ENCODE measurements at places on chromosomes 4 and X.

- DNase-seq, result no peak
These were observed 360.6 kb downstream of the INPP4B start for GRCh38 chr4:142485452-142485851.

- DNase-seq, result no peak
These were observed 111.7 kb downstream of the NFKB1 start for GRCh38 chr4:102612824-102613366.

DNA sequence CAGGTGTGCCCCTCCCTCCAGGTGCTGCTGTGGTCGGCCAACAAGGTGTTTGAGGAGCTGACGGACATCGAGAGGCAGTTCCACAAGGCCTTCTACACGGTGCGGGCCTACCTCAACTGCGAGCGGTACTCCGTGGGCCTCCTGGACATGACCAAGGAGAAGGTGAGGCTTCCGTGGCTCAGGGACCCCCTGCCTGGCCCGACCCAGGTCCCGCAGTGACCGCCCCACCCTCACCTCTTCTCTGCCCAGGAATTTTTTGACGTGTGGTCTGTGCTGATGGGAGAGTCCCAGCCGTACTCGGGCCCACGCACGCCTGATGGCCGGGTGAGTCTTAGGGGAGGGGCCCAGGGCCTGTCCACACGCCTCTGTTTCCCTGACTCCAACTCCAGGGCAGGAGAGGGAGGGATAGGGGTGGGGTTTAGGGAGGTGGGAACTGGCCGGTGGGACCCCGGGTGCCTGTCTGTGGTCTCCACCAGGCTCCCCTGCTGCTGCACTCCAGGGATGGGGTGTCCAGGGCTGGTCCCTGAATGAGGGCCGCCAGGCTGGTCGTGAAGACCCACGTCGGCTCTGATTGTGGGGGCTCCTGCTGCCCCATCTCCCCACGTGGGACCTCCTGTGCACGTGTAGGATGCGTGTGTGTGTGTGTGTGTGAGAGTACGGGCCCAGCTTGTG lies 20.1 kb downstream of the ATP5ME start:
- no peak for DNase-seq

- no peak for DNase-seq
These were observed 117.0 kb upstream of the TEX13C start for GRCh38 chrX:125202591-125203248.

DNA sequence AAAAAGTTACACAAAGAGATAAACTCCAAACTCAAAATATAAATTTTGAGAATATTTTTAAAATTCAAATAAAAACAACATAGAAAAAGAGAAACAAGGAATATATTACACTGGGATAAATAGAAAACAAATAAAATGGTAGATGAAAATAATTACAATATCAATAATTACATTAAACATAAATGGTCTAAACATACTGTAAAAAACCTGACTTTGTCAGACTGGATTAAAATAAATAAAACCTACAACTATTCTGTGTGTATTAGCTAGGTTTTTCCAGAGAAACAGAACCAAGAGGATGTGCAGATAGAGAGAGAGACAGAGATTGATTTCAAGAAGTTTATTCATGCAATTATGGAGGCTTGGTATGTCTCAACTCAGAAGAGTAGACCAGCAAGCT lies 126.5 kb downstream of the LRBA start:
- DNase-seq, result no peak

DNA sequence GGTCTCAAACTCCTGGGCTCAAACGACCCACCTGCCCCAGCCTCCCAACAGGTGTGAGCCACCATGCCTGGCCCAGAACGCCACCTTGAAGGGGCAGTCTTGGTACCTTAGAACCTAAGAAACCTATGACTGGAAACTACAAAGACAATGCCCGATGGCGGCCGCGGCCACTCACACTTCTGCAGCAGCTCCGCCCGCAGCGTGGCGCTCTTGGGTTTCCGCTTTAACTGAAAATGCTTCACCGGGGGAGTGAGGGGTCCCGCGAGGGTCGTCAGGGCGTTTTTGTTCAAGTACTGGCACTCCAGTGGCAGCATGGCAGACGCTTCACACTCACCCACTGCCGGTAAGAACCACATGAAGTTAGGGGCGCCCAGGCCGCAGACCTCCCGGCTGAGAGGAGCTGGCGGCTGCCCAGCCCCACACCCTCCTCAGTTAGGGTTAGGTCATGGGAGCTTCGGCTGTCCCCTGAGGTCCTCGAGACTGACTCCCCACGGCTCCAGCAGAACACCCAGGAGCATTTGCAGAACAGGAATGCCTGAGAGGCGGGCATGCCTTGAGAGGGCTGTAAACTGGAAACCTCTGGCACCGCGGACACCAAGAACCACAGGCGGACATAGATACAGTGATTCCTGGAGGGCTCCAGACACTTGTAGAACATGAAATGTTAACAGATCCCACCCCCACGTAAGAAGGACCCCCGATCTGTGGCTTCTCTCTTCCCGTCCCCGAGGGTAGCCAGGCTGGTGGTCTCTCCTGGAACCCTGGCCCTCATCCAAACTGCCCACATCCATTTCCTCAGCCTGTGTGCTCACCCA lies 19.0 kb downstream of the NELFA start:
- no peak for DNase-seq

DNA sequence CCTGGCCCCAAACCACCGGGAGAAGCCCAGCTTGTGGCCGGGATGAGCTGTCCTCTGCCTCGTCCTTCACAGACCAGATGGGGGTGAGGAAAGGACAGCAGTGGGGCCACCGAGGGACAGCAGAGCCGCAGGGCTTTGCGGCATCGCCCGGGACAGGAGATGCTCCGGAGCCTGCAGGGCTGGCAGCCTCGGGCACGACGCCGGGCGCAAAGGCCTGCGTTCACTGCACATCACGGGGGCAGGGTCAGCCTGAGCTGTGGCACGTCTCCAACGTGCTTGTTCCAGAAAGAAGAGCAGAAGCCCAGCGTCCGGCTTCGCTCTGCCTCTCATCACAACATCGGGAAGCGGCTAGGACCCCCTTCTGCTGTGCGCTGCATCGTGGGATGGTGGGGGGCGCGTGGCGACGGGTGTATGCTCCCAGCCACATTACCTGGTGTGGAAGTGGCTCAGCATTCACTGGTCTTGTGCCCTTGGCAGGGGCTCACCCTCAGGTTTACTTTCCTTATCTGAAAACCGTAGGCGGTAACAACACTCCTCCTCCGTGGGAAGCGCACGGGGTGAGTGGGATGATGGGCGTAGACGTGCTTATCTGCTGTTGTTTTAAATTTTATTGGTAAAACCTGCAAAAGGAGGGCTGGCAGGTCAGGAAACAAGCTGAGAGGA lies 7.4 kb downstream of the TADA2B start:
- no peak for DNase-seq

DNA sequence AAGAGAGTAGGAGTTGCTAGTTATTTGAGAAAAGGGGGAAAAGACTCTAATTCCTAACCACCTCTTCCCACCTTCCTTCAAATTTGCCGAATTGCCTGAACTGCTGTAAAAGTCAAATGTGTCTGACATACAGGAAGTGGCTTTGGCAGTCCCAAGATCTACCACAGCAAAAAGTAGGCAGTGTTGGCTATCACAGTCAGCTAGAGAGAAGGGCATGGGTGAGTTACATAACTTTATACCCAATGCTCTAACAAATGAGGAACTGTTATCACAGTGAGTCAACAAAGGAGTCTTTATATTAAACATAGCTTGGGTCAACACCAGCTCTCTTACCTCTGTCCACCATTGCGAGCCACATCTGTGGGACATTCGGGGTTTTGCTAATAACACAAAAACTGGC lies 2.4 kb upstream of the MBNL3 start:
- DNase-seq, result no peak

GRCh38 chr4:158376106-158376840 lies 145.4 kb upstream of the RXFP1 start:
- no peak for DNase-seq

GRCh38 chr4:119271361-119272085 lies 50.4 kb downstream of the FABP2 start:
- no peak for DNase-seq

- DNase-seq, result no peak
These were observed 39.8 kb upstream of the CCKAR start for GRCh38 chr4:26530099-26530498.

GRCh38 chrX:128800138-128800537 lies 723.2 kb downstream of the SMARCA1 start:
- no peak for DNase-seq

GRCh38 chr4:74267998-74268606 lies 40.2 kb upstream of the EPGN start:
- DNase-seq, result no peak

- no peak for DNase-seq
These were observed 149.9 kb upstream of the SLC4A4 start for GRCh38 chr4:71188951-71189350.

DNA sequence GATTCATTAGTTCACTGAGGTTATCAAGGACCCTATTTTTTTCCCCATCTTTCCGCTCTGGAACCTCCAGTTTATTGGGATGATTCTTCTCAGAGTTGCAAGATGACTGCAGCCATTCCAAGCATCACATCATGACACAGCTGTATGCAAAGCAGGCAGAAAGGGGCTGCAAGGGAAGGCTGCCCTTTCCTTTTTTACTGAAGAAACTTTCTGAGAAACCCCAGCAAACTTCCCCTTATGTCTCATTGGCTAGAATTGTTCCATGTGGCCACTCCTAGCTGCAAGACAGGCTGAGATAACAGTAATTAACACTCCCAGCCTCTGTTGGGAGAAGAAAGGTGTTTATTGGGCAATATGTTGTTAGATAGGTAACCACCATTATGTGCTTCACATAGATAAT lies 102.6 kb downstream of the SATL1 start:
- DNase-seq, result no peak

- DNase-seq, result no peak
These were observed 27.5 kb downstream of the LNX1 start for GRCh38 chr4:53563824-53564223.

DNA sequence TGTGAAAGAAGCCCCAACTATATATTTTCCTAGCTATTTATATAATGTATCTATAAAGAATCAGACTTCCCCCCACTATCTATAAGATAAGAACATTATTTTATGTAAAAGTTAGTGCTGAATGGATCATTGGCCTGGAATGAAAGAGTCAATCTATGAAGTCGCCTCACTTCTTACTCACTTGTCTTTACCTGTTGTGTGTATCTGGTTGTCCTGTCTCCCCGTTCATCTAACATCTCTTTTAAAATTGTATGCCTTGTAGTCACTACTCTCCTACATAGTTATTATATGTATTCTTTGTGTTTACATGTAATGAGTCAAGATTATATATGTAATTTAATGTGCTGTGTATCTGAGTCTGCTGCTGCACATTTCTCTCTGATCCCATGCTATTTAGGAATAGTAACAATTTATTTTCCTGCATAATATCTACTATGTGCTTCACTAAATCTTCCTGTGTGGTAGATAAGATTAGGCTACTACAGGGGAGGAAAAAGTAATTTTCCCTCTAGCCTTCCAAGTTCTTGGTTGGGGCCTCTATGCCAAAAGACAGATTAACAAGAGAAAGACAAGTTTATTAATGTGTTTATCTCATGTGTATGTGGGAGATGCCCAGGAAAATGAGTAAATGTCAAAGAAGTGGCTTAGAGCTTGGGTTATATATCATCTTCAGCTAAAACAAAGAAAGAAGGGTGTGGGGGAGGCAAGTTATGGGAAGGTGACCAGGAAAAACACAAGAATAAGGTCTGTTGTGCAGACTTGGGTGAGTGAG lies 77.6 kb upstream of the FRMPD4 start:
- no peak for DNase-seq

DNA sequence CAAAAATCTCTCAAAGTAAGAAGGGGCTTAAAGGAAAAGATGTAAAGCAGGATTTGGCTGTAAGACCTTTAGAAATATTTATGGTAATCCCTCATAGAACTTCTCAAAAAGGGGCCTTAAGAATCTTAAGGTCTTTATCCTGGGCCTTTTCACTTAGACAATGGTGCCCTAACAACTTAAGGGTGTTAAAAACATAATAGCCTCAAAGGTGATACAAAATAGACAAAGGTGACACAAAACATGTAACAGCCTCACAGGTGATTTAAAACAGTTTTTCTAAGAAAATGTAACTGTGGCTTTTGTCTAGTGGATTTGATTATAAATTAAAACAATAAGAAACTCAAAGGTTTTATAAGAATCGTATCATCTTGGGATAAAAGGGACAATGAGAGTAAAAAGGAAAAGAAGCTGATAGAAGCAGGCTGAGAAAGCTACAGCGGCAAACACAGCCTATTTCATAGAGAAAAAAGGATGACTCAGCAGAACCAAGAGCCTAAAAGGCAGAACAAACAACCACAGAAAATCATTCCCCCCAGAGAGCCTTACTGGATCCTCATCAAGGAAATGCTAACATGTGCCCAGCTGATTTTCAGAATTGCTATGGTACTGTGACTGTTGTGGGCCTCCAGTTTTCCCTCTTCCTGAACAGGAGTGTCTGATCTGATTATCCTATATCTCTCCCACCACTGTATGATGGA lies 164.3 kb downstream of the STPG2 start:
- DNase-seq, result no peak

GRCh38 chrX:84479086-84479485 lies 23.2 kb downstream of the HDX start:
- DNase-seq, result no peak

- no peak for DNase-seq
These were observed 6.1 kb downstream of the FGF2 start for GRCh38 chr4:122832732-122833131.

- DNase-seq, result no peak
These were observed 47.0 kb downstream of the SPRY1 start for GRCh38 chr4:123443401-123444289.

DNA sequence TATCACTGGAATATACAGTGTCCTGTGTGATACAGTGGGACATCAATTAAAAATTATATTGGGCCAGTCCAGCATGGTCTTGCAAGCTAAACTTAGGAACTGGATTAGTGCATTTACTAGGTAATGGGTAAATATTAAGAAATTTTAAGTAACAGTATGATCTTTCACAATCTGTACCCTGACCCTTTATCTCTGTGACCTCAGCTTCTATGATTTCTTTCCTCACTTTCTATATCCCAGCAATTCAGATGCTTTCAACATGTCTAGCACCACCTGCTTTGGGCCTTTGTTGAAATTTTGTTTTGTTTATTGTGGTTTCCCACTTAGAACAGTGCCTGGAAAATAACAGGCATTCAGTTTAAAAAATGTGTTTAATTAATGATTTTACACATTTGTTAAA lies 2295.4 kb downstream of the ARAP2 start:
- DNase-seq, result no peak

GRCh38 chr4:68654946-68655721 lies 15.3 kb downstream of the UGT2B15 start:
- DNase-seq, result no peak

GRCh38 chr4:86092684-86093083 lies 267.2 kb downstream of the MAPK10 start:
- DNase-seq, result no peak

- DNase-seq, result no peak
These were observed 41.9 kb downstream of the ARHGEF38 start for GRCh38 chr4:105594099-105595010.

Measured in stimulated activated CD8-positive, alpha-beta memory T cell treated with anti-CD3 and anti-CD28 coated beads, Interleukin-4, amount 100 ng/mL, for 24 hours (primary cell).